ENCODE measurements at places on chromosomes 6 and 20. TPM values are rescaled to one million over a fixed set of nuclear protein-coding genes. Genes with fewer than 3 reads are reported as not detected.

OTOR gene
- total RNA-seq, result not detected

- DNase-seq, result no peak
Measured at GRCh38 chr6:38166411-38167240, 347.1 kb downstream of the ZFAND3 start.

DNA sequence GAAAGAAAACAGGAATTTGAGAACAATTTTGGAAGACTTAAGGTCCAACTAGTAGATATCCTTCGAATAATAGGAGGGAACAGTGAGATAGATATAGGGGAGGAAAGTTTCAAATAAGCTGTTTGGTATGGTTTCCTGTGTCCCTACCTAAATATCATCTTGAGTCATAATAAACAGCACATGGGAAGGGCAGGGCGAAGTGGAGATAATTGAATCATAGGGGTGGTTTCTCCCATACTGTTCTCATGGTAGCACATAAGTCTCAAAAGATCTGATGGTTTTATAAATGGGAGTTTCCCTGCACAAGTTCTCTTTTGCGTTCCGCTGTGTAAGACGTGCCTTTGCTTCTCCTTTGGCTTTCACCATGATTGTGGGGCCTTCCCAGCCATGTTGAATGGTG lies 39.5 kb upstream of the ENPP5 start:
- no peak for DNase-seq

GRCh38 chr6:144653885-144654505 lies 368.9 kb downstream of the UTRN start:
- no peak for DNase-seq

DNA sequence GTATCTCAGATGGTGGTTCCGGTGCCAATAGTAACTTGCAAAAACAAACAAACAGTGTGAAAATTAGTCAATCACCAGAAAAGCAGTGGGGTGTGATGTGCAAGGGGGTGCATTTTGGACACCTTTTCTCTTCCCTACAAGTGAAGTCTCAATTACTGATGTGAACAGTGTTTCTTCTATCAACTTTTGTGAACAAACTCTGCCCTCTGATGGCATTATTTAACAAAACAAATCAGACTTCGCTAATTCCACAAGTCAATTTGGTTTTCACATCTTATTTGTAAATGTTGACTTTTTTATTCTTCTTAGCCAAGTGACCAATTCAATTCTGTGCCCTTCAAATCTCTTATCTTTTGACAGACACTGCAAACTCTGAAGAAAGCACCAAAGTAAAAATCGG lies 212.2 kb downstream of the UST start:
- no peak for DNase-seq

FBXO9 gene
- total RNA-seq, result 82.5 TPM

GRCh38 chr6:1297746-1298145 lies 14.2 kb upstream of the FOXQ1 start:
- no peak for DNase-seq

DACT2 gene
- total RNA-seq, result 18.7 TPM

GRCh38 chr6:11525468-11526155 lies 11.9 kb upstream of the TMEM170B start:
- no peak for DNase-seq

CCN5 gene
- not detected for total RNA-seq

DNA sequence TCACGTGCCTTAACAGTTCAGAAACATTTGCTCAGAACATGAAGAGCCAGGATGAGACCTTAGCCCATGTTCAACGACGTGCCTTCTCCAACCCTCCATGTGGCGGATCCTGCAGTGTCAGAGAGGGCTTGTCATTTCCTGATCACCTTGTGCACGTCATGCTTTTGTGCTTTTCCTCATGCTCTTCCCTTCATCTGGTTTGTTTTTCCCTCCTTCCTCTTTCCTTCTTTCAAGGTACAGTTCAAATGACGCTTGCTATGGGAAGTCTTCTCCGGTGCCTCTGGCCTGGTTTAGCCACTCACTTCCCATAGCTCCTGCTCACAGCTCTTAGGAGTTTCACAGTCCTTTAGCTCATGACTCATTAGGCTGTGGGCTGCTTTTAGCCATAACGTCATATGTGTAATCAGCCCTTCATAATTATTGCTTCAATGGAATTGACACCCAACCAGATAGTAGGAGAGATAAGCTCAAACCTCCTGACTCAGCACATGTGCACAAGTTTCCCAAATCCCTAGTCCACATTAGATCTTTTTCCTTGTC lies 102.7 kb upstream of the CNKSR3 start:
- DNase-seq, result peak; percentile 40

SLC22A16 gene
- not detected for total RNA-seq
